Upper lobe of left lung (tissue), 6 donors: ENCODE measurements at places on chromosomes 13 and 19. TPM values are rescaled to one million over a fixed set of nuclear protein-coding genes. Genes with fewer than 3 reads are reported as not detected.

Gene CDC34
- total RNA-seq: 140 TPM

Gene CGB3
- total RNA-seq: not detected

Gene ZNF506
- total RNA-seq: 47.1 TPM

Gene HCN2
- not detected for total RNA-seq

Gene PPP1R12C
- 169 TPM for total RNA-seq

Gene ZNF223
- total RNA-seq: 11.8 TPM

Gene FSD1
- 1.8 TPM for total RNA-seq

Gene ELANE
- 2.0 TPM for total RNA-seq

Gene ZNF575
- total RNA-seq: not detected

Gene ZNF8
- 6.7 TPM for total RNA-seq

Gene ZNF541
- 2.1 TPM for total RNA-seq

Gene NBEA
- 9.4 TPM for total RNA-seq

Gene KIR2DL3
- 0.69 TPM for total RNA-seq

Gene GPR18
- not detected for total RNA-seq

Gene FGF22
- 1.2 TPM for total RNA-seq

Gene NECTIN2
- total RNA-seq: 152 TPM

Gene PROZ
- not detected for total RNA-seq

Gene GDF15
- total RNA-seq: 106 TPM
